CD4-positive, alpha-beta T cell treated with Interleukin-4 for 4 hours (primary cell): ENCODE measurements at places on chromosomes 2 and 18.

DNA sequence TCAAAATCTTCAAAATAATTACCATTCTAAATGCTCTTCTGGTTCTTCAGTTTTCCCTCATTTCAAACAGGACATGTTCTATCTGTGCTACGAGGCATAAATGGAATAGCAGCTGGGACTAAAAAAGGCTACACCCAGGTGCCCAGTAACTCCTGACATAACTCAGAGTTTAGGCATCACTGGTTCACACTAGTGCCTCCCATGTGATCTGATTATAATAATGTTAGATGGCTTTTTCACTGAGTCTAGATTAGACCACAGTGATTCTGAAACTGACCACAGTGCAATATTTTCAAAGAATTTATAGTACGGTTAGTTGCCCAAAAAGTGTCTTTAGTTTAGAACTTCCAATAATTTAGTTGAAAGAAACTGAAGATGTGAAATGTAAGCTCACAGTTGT is 123.3 kb downstream of the CCBE1 start:
- DNase-seq = no peak

DNA sequence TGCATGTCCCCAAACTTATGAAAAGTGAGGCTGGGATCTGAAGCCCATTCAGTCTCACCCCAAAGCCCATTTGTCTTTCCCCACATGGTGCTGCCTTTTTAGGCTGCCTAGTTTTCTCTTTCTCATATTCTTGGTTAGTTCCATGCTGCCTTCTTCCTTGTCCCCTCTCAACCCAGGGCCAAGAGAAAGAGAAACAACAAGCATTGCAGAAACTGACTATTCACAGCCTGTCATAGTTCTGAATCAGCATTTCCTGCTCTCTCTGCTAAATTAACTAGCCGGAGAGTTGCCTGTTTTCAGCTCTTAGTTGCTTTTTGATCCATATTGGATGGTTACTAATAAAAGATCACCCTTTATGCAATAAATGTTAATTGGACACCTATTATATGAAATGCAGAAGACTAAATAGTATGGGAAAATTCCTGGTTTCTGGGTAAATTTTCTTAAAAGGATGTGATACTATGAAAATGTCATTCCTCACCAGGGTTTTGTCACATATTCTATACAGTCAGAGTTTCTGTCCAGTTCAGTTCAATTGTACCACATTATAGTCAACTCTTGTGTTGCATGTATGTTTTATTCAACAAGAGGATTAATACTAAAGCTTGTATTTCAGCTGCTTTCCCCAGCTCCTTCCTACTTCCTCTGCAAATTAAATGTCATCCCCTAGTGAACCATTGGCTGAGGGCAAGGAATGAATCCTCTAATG is 246.5 kb downstream of the GALR1 start:
- no peak for DNase-seq

DNA sequence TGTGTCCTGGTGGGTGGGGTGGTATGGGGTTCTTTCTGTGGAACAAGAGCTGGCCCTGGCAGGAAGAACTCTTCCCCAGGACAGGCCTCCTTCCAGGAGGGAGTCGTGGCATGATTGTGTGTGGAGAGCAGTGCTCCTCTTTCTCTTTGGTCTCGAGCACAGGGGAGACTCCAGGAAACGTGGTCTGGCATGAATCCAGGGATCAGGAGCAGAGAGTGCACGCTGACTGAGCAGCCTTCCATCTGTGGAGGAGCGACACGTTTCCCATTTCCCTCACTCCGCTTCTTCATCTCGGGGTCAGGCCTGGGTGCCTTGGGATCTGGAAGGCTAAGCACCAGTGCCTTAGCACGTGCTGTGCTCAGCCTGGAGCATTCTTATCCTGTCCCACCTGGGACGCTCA is 132.0 kb upstream of the HDAC4 start:
- no peak for DNase-seq

GRCh38 chr2:239268082-239268481 is 132.7 kb downstream of the HDAC4 start:
- no peak for DNase-seq

DNA sequence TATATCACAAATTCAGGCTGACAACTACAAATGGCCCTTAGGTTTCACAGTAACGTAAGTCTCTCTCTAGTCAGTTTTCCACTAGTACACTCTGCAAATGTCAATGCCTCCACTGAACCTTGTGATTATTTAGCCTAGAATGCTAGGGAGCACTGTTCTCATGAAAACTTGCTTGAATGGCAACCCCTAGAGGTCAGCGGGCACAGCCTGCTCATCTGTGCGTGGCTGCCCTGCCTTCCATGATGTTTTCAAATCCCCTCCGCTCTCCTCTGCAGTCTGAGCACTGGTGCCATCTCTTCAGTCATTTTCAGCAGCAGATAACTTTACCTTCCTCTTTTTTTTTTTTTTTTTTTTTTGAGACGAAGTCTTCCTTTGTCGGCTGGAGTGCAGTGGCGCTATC is 84.1 kb upstream of the GULP1 start:
- DNase-seq = no peak

- DNase-seq = no peak
Observed at GRCh38 chr2:200397785-200398184, 91.3 kb downstream of the SPATS2L start.

- no peak for DNase-seq
Observed at GRCh38 chr18:25310045-25310444, 41.9 kb downstream of the ZNF521 start.

DNA sequence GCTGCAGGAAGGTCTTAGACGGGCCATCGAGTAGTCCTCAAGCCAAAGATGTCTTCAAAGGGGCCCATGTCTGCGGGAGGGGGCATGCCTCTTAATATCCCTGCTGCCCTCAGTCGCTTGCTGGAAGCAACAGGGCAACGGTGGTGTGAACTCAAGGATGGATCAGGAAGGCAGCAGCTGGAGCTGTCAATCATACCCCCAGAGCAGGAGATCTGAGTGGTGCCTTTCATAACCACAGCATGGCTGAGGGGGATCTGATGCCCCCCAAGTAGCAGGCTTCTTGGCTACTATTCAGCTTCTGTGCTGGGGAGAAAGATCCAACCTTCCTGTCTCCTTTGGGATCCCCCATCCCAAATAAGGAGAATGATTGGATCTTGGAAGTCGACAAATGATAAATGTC is 46.4 kb downstream of the INSIG2 start:
- DNase-seq = no peak

DNA sequence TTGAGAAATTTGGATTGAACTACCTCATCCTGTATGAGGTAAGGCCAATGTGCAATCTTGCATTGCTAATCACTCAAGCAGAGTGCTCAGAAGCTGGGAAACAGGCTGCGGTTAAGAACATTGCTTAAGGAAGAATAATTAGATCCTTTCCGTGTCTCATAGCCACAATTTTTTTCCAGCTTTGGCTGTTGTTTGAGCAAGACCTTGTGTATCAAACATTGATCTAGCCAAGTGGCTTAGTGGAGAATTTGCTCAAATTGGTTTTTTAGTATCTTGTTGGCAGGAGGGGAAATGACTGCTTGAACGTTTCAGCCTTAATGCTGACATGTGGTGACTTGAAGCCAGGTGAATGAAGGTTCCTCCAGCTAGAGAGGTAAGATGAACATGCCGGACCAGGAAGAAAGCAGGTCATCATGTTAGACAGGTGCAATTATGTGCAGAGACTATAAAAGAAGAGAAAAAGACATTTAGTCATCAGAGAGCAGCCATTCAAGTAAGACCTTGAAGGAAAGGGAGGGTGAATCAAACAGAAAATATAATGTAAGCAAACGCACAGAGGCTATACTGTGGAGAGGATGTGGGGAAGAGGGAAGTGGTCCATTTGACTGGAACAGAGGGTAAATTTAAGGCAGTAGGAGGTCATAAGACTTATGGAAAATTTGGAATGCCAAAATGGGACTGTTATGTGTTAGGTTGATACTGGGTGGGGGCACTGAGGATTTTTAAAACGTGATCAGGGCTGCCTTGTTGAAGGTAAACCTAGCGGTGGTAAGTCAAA is 98.9 kb upstream of the CYP1B1 start:
- no peak for DNase-seq

DNA sequence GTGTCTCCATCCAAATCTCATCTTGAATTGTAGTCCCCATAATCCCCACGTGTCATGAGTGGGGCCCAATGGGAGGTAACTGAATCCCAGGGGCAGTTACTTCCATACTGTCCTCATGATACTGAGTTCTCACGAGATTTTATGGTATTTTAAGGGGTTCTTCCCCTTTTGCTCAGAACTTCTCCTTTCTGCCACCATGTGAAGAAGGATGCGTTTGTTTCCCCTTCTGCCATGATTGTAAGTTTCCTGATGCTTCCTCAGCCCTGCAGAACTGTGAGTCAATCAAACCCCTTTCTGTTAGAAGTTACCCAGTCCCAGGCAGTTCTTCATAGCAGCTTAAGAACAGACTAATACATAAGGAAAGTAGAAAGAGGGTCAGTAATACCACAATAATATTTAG is 480.4 kb downstream of the KCNJ3 start:
- DNase-seq = no peak

- DNase-seq = no peak
Observed at GRCh38 chr18:55090564-55091188, 131.4 kb upstream of the CCDC68 start.

GRCh38 chr2:160387558-160388262 is 105.9 kb downstream of the RBMS1 start:
- DNase-seq = no peak

- DNase-seq = no peak
Observed at GRCh38 chr2:218043701-218044109, 25.3 kb upstream of the RUFY4 start.

DNA sequence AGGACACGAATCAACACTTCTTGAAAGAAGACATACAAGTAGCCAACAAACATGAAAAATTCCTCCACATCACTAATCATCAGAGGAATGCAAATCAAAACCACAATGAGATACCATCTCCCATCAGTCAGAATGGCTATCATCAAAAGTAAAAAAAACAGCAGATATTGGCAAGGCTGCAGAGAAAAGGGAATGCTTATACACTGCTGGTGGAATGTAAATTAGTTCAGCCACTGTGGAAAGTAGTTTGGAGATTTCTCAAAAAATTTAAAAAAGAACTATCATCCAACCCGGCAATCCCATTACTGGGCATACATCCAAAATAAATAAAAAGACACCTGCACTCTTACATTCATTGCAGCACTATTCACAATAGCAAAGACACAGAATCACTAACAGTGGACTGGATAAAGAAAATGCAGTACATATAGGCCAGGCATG is 78.7 kb downstream of the GRB14 start:
- DNase-seq = no peak

DNA sequence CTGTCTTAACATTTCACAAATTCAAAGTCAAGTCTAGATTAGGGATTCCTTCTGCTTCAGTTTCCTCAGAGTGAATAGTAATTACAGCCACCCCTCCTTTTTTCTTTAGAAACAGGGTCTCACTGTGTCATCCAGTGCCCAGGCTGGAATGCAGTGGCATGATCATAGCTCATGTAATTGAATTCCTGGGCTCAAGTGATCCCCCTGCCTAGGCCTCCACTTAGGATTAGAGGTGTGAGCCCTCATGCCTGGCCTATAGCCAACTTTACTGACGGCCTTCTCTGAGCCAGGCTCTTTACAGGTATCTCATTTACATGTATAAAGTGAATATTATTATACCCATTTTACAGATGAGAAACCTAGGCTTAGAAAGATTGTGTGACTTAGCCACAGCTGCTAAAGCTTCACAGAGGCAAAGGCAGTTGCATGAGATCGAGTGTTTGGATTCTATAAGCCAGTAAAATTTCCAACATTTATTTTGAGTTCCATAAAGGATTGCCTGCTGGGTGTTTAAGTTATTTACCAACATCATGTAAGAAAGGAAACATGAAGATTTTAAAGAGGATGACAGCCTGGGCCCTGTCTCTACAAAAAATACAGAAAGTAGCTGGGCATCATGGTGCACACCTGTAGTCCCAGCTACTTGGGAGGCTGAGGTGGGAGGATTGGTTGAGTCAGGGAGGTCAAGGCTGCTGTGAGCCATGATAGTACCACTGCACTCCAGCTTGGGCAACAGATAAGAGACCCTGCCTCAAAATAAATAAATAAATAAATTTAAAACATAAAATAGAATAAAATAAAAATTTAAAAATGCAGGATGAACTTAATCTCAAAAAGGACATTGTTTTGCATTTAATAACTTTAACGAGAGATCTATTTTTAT is 1.8 kb downstream of the ENOSF1 start:
- DNase-seq = no peak

GRCh38 chr2:69789175-69789721 is 40.2 kb upstream of the GMCL1 start:
- DNase-seq = no peak

DNA sequence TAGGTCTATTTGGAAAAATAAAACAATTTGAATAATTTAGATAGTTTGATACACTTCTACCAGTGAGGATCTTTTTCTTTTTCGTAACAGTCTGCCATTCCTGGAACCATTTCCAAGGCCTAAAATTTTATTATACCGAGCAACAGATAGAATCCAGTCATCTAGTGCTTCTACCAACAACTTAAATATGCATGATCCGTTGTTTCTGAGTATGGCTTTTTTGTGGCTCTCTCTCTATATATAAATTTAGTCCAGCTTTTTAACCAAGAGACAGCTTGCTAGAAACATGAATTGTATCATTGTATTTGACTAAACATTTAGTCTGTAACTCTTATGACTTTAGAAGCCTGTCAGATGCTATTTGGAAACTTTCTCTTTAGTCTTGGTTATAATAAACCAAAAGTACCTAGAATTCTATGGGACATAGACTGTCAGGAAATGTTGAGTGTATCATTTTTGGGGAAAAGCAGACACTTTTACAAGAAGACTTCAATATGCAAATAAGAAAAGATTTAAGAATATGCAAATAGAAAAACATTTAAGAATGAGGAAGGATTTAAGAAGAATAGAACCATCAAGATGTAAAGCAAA is 161.4 kb downstream of the ZEB2 start:
- DNase-seq = no peak

DNA sequence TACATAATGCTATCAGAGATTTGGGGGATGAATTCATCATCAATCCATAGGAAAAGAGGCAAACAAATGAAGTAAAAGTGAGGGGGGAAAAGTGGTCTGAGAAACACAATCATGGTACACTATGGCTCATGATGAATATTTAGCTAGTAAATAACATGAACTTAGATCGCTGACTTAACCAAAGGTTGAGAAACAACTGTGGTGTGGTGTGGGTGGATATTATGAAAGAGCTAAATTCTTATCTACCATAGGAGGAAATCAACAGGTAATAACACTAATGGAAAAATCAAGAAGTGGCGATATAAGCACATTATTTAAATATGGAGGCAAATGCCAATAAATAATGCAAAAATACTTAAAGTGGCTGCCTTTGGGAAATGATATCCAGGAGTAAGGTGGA is 12.2 kb upstream of the TPRKB start:
- no peak for DNase-seq

DNA sequence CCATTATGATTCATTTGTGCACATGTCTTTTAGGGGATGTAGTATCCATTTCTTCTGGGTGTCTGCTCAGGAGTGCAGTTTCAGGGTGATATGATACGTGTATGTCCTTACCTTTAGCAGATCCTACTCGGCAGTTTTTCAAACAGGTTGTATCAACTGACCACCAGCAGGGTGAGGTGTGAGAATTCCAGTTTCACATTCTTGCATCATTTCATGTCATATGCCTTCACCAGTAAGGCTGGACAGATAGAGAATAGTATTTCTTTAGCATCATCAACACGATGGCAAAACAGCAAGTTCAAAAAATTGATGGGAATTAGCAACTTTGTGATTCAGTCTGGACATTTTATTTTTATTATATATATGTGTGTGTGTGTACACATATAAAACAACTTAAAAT is 230.0 kb upstream of the TPO start:
- DNase-seq = no peak
